ENCODE measurements at places on chromosomes 16 and 17.

DNA sequence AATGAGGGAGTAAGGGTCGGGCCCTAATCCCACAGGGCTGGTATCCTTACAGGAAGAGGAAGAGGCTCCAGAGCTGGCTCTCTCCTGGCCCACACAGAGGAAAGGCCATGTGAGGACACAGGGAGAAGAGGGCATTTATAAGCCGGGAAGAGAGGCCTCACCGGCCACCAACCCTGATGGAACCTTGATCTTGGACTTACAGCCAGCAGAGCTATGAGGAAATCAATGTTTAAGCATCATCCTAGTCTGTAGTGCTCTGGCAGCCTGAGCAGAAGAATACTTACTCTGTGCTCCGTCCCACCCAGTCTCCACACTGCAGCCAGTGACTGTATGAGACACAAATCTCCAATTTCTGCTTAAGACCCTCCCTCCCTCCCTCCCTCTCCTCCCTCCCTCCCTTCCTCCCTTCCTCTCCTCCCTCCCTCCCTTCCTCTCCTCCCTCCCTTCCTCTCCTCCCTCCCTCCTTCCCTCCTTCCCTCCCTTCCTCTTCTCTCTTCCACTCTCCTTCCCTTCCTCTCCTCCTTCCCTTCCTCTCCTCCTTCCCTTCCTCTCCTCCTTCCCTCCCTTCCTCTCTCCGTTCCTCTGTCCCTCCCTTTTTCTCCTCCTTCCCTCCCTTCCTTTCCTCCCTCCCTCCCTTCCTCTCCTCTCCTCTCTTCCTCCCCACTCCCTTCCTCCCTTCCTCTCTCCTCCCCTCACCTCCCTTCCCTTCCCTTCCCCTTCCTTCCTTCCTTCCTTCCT lies 8.9 kb upstream of the TMEM220 start:
- H3K36me3 ChIP-seq: no peaks in the 10 kb centered on the region
- no peak overlapping the region for H3K4me3 ChIP-seq
- no peaks in the 10 kb centered on the region for H3K4me1 ChIP-seq
- no peak overlapping the region for H3K27ac ChIP-seq
- no peak for DNase-seq

GRCh38 chr17:27663936-27664605 lies 33.1 kb downstream of the LGALS9 start:
- DNase-seq: no peak
- H3K4me3 ChIP-seq: no peak overlapping the region
- H3K4me1 ChIP-seq: no peaks in the 10 kb centered on the region
- H3K27ac ChIP-seq: no peak overlapping the region
- no peaks in the 10 kb centered on the region for H3K27me3 ChIP-seq

- DNase-seq: peak; percentile 56
- H3K4me3 ChIP-seq: peak overlapping the region; percentile 77
- no peaks in the 10 kb centered on the region for H3K36me3 ChIP-seq
- no peak overlapping the region for H3K27ac ChIP-seq
- H3K27me3 ChIP-seq: peaks cover 79% of the 10 kb centered on the region
These were observed 2.4 kb upstream of the ALOXE3 start for GRCh38 chr17:8120520-8121406.

GRCh38 chr17:47989159-47989558 lies 18.2 kb downstream of the CDK5RAP3 start:
- no peak overlapping the region for H3K4me3 ChIP-seq
- DNase-seq: no peak
- peaks cover 2% of the 10 kb centered on the region for H3K4me1 ChIP-seq
- H3K36me3 ChIP-seq: peaks cover 5% of the 10 kb centered on the region
- no peak overlapping the region for H3K27ac ChIP-seq

DNA sequence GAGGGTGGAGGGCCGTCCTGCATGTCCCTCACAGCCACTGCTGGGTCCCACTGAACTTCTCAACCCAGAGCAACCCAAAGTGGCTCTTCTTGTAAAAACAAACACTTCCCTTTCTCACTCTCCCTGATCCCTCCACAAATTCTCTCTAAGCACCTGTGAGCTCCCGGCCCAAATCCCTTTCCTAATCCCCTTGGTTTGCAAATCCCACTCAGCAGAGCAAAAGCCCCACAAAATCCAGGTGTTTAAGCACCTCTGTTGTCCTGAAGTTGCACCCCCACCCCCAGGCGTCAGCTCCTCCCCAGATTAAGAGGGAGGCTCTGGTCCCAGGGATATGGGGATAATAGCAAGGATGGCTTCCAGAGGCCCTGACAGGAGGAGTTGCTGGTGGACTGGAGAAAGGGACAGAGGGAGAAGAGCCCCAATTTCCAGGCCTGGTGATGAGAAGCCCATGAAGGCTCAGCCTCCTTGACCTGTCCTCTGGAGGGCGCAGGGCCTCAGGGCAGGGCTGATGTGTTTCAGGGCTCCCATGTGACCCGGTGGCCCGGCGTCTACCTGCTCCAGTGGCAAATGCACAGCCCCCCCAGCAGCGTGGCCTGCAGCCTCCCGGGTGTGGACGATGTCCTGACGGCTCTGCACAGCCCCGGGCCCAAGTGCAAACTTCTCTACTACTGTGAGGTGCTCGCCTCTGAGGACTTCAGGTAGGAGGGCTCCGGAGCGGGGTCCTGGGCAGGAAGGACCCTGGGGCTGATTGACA lies 23.0 kb downstream of the NAGPA start:
- H3K4me1 ChIP-seq: no peaks in the 10 kb centered on the region
- H3K27ac ChIP-seq: no peak overlapping the region
- no peak overlapping the region for H3K4me3 ChIP-seq

DNA sequence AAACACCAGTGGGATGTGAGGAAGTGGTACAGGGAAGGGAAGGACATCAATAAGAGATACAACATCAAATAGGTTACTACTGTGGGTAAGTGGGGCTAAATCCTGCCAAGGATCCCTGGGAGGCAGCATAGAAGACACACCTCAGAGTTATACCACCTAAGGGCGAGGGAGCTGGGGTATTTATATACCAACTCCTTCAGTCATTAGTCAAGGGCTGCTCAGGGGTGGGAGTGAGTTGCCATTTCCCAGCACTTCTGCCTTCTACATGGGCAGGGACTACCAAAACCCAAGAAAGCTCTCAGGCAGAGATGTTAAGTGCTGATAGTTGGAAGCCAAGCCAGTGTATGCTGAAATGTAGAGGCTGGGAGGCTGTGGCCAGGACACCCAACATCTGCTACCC lies 57.5 kb upstream of the MARCHF10 start:
- no peaks in the 10 kb centered on the region for H3K27me3 ChIP-seq
- H3K4me3 ChIP-seq: no peak overlapping the region
- H3K27ac ChIP-seq: no peak overlapping the region
- H3K36me3 ChIP-seq: no peaks in the 10 kb centered on the region

DNA sequence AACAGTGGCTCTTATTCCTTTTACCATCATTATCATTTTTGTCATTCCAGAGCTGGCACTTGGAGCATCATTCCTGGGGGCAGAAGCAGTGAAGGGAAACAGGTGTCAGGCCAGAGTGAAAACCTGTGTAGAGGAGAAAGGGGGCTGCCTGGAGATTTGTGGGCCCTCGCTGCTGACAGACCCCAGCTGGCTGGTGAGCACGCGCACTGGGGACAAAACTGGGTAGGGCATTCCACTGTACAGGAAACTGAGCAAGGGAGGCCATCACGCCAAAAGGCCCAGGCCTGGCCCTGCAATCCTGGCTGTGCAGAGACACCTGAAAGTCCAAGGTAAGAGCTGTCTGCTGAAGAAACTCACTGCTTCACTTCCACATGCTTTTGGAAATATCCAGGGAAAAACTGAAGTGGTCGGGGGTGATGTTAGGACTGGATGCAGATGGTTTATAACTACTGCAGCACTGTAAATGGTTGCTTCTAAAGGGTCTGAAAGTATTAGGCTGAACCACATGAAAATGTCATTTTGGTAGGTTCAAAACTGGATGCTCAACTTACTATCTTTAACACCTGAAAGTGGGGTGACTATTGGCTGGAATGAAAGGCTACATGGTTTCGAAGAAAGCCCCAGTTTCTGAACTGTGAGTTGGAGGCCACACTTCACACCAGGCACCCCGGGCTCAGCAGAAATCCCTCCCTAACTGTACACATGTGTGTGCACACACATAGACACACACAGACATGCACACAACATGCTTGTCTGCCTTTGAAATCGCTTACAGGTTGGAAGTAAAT lies 225.0 kb downstream of the C16orf78 start:
- no peak for DNase-seq
- no peaks in the 10 kb centered on the region for H3K36me3 ChIP-seq

GRCh38 chr16:46996391-46996790 lies 22.9 kb upstream of the DNAJA2 start:
- H3K4me1 ChIP-seq: no peaks in the 10 kb centered on the region
- H3K4me3 ChIP-seq: no peak overlapping the region
- no peaks in the 10 kb centered on the region for H3K36me3 ChIP-seq
- H3K27me3 ChIP-seq: no peaks in the 10 kb centered on the region
- no peak overlapping the region for H3K27ac ChIP-seq

- peak overlapping the region; percentile 75 for H3K4me3 ChIP-seq
- no peaks in the 10 kb centered on the region for H3K27me3 ChIP-seq
- no peak for DNase-seq
- peak overlapping the region; percentile 12 for H3K27ac ChIP-seq
- no peaks in the 10 kb centered on the region for H3K36me3 ChIP-seq
These were observed 1.4 kb downstream of the TENT4B start for GRCh38 chr16:50154420-50154950.

GRCh38 chr16:17503331-17503730 lies 32.6 kb upstream of the XYLT1 start:
- H3K36me3 ChIP-seq: no peaks in the 10 kb centered on the region
- H3K4me1 ChIP-seq: no peaks in the 10 kb centered on the region

GRCh38 chr17:9247401-9247938 lies 226.2 kb downstream of the NTN1 start:
- no peaks in the 10 kb centered on the region for H3K27me3 ChIP-seq
- no peaks in the 10 kb centered on the region for H3K4me1 ChIP-seq
- DNase-seq: no peak

DNA sequence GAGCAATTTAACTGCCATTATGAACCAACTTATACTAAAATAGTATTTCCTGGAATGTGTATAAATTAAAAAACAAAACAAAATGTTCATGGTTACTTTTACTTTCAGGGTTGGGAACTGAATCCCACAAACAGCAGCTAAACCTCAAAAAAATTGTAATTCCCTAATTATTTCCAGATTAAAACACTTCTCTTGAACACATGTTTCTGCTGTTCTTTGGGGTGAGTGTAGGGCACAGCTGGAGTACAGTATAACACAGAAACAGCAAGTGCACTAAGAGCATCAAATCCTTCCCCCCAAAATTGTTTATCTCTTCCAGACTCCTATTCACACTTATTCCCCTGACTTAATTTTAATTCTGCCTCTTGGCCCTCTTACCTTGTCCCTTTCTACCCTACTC lies 56.4 kb downstream of the KANSL1 start:
- no peak overlapping the region for H3K4me3 ChIP-seq
- H3K4me1 ChIP-seq: peaks cover 49% of the 10 kb centered on the region
- H3K27ac ChIP-seq: no peak overlapping the region
- no peaks in the 10 kb centered on the region for H3K27me3 ChIP-seq
- DNase-seq: no peak

GRCh38 chr17:46878055-46878454 lies 26.7 kb downstream of the WNT9B start:
- peak overlapping the region; percentile 68 for H3K27ac ChIP-seq
- no peaks in the 10 kb centered on the region for H3K36me3 ChIP-seq
- H3K4me1 ChIP-seq: peaks cover 41% of the 10 kb centered on the region
- DNase-seq: peak; percentile 60

- peaks cover 83% of the 10 kb centered on the region for H3K4me1 ChIP-seq
- H3K27ac ChIP-seq: peak overlapping the region; percentile 86
- no peak overlapping the region for H3K4me3 ChIP-seq
- no peak for DNase-seq
These were observed 24.0 kb downstream of the CDIP1 start for GRCh38 chr16:4514606-4515005.

GRCh38 chr16:88993166-88993761 lies 16.3 kb upstream of the CBFA2T3 start:
- peak; percentile 22 for DNase-seq
- no peak overlapping the region for H3K4me3 ChIP-seq
- no peaks in the 10 kb centered on the region for H3K36me3 ChIP-seq
- H3K27ac ChIP-seq: no peak overlapping the region
- H3K4me1 ChIP-seq: peaks cover 35% of the 10 kb centered on the region
- H3K27me3 ChIP-seq: no peaks in the 10 kb centered on the region

GRCh38 chr16:84925092-84925772 lies 86.1 kb downstream of the ZDHHC7 start:
- H3K4me1 ChIP-seq: peaks cover 4% of the 10 kb centered on the region
- no peaks in the 10 kb centered on the region for H3K27me3 ChIP-seq
- no peak overlapping the region for H3K4me3 ChIP-seq
- H3K36me3 ChIP-seq: no peaks in the 10 kb centered on the region
- DNase-seq: peak; percentile 42

GRCh38 chr16:8975039-8975438 lies 11.3 kb upstream of the USP7 start:
- no peak for DNase-seq
- H3K4me1 ChIP-seq: no peaks in the 10 kb centered on the region
- H3K4me3 ChIP-seq: no peak overlapping the region
- H3K36me3 ChIP-seq: no peaks in the 10 kb centered on the region
- H3K27me3 ChIP-seq: no peaks in the 10 kb centered on the region
- H3K27ac ChIP-seq: no peak overlapping the region

GRCh38 chr16:56637814-56638750 lies at the start of gene MT1A:
MT1A (plus strand) TSS chr16:56638666; CDS start chr16:56638739, 73 bp downstream.
- no peaks in the 10 kb centered on the region for H3K36me3 ChIP-seq
- H3K27ac ChIP-seq: no peak within 1 kb of the TSS
- DNase-seq: no peak
- no peak within 1 kb of the TSS for H3K4me3 ChIP-seq
- peaks cover 99% of the 10 kb centered on the region for H3K27me3 ChIP-seq

Measured in CD14-positive monocyte (primary cell).